ENCODE measurements at places on chromosomes 3 and 15. TPM values are rescaled to one million over a fixed set of nuclear protein-coding genes. Genes with fewer than 3 reads are reported as not detected.

The NPAP1 gene
- total RNA-seq: not detected

The FEZF2 gene
- not detected for total RNA-seq

The SEMA6D gene
- 22.5 TPM for total RNA-seq

The SLC27A2 gene
- not detected for total RNA-seq

The GOLGA8J gene
- not detected for total RNA-seq

The DALRD3 gene
- 20.4 TPM for total RNA-seq

The TLR9 gene
- total RNA-seq: not detected

The CCRL2 gene
- total RNA-seq: 3.9 TPM
